ENCODE measurements at places on chromosomes 2 and 18.
A peak's percentile ranks its signal among the peaks of the same experiment; 100 is the strongest.

DNA sequence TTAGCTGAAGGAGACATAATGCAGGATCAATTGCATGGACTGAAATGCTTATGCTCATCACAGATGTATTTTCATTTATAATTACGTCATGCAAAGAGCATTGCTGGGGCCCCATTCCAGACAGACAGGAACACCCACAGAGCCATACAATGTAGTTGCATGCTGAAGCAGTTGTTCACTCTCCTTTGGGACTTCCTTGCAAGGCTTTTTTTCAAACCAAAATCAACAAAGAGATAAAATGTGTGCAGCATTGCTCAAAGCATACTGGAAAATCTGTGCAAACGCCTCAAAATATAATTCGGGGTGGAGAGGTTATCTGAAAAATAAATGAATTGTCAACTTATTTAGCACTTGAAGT is 463.2 kb downstream of the CDH2 start:
- DNase-seq, result peak; percentile 43

- DNase-seq, result no peak
These were observed 101.1 kb downstream of the GALNT3 start for GRCh38 chr2:165692906-165693305.

- peak; percentile 10 for DNase-seq
These were observed 375.2 kb upstream of the SPHKAP start for GRCh38 chr2:228556717-228557116.

DNA sequence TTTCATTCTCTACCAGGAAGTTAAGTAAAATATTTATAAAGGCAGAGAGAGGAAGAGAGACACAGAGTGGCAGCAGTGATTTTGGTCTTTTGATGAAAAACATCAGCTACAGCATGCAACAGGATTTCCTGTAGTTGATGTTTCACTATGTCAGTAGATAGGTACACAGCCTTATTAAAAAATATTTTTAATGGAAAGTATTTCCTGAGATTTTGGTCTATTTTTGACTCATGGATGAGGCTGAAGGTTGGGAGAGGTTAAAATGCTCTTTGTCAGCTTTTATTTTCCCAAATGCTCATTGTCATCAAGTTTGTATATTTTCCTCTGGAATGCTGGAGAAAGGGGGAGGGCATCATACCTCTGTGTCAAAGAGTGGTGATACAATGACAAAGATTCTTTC is 1112.5 kb downstream of the CBLN2 start:
- no peak for DNase-seq

GRCh38 chr2:176137252-176137580 is 7.7 kb downstream of the HOXD8 start:
- DNase-seq, result no peak

- no peak for DNase-seq
These were observed 41.9 kb downstream of the KCNJ3 start for GRCh38 chr2:154740361-154740760.

- no peak for DNase-seq
These were observed 31.7 kb upstream of the SELENOI start for GRCh38 chr2:26314243-26314642.

- DNase-seq, result peak; percentile 17
These were observed 605.5 kb downstream of the EPHA4 start for GRCh38 chr2:220966636-220967035.

DNA sequence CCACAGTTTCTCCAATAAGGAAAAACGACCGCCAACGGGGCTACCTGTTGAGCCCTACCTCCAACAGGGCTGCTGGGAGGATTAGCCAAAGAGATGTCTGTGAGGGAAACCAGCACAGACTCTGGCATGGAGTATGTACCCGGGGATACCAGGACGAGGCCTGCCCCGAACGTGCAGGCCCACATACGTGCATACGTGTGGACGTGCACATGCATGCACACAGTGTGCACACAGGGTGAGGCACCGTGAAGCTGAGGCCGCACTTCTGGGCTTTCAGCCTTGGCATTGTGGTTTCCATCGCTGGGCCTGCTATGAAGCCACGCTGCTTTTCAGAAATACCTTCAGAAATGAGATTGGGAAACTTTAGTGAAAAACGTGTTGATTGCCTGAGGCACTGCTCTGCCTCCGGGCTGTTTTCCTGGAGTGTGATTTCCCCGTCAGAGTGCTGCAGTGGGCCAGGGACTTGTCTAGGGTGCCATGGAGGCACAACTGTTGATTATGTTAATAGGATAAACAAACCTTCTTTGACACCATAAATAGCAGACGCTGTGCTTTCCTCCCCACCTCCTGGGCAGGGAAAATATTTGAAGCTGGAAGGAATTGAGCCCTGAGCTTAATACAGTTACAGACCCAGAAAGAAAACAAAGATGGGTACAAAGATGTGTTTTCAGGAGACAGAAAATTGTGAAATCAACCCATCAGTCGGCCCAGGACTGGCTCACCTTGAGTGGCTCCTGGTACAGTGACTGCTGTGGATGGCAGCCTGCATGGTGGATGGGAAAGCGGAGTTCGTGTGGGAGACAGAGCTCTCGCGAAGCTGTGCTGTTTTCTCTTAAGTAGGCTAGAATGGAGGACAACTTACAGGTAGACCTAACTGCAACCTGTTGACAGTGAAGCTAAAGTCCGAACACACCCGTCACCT is 182.3 kb downstream of the FAM210A start:
- DNase-seq, result no peak

GRCh38 chr2:63189026-63189425 is 138.4 kb downstream of the OTX1 start:
- DNase-seq, result peak; percentile 7

- DNase-seq, result no peak
These were observed 137.2 kb downstream of the CELF4 start for GRCh38 chr18:37428288-37428974.

DNA sequence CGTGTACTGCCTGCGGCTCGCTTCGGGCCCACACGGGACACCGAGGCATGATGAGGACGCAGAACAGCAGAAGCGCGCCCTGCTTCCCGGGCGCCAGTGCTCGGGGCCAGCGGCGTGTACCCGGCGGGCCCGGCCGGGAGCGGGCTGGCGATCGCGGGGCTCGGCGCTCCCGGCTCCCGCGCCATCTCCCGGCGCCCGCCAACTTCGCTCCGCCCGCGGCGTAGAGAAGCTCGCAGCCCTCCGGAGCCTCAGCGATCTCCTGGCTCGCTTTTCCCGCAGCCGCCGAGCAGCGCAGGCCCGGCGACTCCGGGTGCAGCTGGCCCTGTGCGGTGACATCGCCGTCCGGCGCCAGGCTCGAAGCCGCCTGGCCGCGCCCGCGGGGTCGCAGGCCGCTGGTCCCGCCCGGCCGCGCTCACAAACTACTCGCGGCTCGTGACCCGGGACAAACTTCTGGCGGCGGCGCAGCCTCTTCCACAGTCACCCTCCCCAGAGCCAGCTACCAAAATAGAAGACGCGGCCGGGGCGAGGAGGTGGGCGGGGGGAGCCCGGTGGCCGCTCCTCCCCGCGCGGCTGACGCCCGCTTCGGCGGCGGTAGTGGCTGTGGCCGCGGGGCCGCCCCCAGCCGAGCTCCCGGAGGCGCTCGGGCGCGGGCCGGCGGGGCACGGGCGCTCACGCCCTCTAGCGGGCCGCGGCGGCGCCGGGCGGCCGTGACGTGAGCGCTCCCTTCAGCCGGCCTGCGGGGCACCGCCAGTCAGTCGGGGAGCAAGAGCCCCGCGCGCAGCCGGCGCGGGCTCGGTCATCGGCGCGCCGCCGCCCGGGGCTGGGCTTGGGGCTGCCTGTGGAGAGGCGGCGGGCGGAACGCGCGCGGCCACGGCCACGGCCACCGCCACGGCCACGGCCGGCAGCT is at the start of gene PTPRM:
TSS of gene PTPRM (plus strand) at position 750 of the 907 bp plus-strand sequence. CDS start 503 bp downstream, outside the sequence.
- no peak for DNase-seq

- no peak for DNase-seq
These were observed 126.0 kb downstream of the SP100 start for GRCh38 chr2:230541934-230542380.

DNA sequence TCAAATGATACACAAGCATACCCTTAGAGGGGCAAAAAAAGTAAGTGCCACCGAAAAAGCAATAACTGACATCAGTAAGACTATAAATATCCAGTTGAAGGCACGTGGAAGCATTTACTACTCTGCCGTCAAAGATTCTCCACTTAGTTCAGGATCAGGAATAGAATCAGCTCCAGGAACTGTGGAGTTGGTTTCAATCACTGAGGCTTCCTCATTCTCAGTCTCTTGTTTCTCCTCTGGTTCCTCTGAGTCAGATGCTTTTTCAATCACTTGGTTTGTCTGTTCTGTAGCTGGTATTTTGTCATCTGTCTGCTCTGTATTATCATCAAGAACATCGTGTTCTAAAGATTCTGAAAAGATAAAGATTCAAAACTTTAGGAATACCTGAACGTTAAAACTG is 72.2 kb downstream of the LNPK start:
- DNase-seq, result no peak

Data from GM04503 (cell line).